ENCODE measurements at places on chromosomes 5 and 9.

DNA sequence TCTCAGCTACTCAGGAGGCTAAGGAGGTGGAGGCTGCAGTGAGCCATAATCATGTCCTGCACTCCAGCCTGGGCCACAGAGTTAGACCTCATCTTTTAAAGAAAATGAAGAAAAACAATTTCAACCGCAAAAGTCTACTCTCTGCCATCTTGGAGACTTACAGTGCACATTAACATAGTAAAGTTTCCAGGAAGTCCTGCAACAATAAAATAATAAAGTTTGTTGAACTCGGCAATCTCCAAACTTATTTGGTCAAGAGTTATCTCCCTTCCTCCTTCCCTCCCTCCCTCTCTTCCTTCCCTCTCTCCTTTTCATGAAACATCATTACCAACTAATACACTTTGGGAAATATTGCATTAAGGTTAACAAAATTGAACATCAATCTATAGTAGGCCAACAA lies 94.1 kb upstream of the JAK2 start:
- DNase-seq, result no peak

GRCh38 chr9:137757139-137757538 lies 120.4 kb upstream of the CACNA1B start:
- DNase-seq, result no peak

GRCh38 chr9:136187197-136187596 lies 17.7 kb downstream of the LHX3 start:
- no peak for DNase-seq

DNA sequence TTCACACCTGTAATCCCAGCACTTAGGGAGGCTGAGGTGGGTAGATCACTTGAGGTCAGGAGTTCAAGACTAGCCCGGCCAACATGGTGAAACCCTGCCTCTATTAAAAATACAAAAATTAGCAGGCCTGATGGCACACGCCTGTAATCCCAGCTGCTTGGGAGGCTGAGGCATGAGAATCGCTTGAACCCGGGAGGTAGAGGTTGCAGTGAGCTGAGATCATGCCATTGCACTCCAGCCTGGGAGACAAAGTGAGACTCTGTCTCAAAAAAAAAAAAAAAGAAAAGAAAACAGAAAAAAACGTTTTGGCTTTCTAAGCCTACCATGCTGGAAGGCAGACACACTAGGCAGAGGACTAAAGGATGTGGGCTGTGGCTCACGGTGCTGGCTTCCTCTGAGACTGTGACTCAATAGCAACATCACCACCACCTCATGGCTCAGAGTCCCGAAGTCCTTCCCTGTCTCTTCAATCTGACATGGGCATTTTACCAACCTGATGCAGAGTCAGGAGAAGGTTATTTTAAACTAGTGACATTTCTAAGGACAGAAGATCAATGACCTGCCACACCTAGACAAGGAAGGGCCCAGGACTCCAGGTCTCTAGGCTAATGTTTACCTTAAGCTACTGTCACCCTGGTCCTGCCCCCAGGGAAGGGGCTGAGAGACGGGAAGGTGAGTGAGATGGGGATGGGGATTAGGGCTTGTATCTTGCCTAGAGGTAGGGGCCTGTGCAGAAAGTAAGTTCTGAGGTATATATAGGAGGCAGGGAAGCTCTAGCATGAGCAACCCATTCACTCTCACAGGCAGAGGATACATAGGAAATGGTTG lies 3.7 kb downstream of the ECSCR start:
- DNase-seq, result peak; percentile 92

GRCh38 chr5:116671211-116671736 lies 96.7 kb upstream of the SEMA6A start:
- DNase-seq, result no peak

- no peak for DNase-seq
Measured at GRCh38 chr9:34518110-34518616, 4.6 kb downstream of the ENHO start.

DNA sequence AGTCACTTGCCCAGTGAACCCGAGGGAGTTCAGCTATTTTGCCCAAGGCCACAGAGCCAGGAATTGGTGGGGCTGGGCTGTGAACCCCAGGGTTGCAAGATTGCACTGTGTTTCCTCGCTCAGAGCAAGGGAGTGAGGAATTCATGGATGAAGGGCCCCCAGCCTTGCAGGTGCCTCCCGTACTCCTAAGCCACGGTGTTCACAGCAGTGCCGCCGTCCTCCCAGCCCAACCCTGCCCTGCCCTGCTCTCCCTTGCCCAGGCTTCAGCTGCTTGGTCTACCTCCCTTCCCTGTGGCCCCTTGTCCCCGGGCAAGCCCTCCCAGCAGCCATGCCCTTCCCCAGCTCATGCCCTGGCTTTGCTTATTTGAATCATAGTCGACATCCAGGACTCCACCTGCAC lies 6.1 kb downstream of the LAMC3 start:
- DNase-seq, result no peak

DNA sequence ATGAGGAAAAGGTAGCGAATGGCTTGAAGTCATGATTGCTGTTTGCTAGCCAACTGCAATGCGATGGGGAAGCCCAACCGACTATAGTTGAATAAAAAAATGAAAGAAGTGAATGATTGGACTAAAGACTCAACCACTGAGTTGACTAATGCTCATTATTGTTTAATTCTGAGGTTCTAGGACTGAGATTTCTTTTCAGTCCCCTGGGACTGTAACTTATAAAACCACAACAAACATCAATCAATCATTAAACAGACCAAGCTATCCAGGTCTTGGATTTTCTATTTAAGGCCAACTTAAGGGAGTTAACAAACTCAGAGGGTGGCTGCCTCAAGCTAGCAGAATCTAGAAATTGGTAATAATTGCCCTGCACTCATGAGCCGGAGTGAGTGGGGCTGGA lies 154.2 kb downstream of the DOCK2 start:
- DNase-seq, result no peak

DNA sequence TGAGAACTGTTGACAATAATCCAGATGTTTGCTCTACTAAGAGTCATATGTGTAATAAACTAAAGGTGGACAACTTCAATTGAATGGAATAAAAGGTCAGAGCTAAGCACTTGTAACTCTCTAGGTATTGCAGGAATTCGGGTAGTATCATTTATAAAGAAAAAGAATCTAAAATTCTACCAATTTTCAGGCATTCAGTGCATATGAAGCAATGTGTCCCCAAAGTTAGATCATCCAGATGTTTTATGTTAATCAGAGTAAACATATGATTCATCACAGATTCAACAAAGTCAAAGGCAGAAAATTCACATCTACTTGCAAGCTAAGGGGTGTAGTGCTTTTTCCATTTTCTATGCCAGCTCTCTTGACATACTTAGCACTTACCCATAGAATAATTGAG lies 477.1 kb downstream of the PDE4D start:
- DNase-seq, result no peak

- no peak for DNase-seq
Measured at GRCh38 chr9:109781541-109782197, 1.7 kb downstream of the PALM2AKAP2 start.

DNA sequence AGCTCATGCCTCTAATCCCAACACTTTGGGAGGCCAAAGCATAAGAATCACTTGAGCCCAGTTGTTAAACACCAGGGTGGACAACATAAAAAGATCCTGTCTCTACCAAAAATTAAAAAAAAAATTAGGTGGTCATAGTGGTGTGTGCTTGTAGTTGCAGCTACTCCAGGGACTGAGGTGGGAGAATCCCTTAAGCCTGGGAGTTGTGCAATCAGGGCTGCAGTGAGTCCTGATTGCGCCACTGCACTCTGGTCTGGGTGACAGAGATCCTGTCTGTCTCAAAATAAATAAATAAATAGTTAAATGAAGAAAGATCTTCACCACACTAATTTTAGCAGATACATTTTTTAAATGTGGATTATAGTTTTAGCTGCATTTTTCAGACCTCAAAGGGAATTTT lies 433.2 kb downstream of the MAT2B start:
- DNase-seq, result no peak

DNA sequence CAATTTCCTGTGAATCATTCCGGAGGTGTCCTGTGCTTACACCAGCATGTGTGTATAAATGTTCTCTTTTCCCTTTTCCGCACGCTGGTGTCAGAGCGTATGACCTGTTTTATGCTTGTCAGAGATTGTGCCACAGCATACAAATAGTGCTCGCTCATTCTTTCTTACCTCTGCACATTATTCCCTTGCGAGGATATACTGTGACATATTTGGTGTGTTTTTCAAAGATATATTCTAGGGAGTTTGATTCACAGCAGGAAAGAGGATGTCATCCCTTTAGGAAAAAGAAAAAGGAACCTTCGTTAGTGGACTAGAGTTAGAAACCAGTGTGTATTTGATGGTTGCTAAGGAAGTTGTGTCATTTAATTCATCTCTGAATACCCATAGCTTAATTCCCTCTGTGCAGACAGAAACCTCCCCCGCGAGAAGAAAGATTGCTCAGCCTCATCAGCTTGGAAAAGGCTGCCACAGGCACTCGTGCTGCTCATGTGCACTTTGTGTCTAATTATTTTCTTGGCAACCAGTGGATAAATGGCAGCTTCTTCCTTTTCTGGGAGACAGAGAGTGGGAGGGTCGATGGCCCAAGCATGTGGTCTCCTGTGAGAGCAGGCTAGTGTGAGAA lies 14.7 kb upstream of the CCIN start:
- no peak for DNase-seq

DNA sequence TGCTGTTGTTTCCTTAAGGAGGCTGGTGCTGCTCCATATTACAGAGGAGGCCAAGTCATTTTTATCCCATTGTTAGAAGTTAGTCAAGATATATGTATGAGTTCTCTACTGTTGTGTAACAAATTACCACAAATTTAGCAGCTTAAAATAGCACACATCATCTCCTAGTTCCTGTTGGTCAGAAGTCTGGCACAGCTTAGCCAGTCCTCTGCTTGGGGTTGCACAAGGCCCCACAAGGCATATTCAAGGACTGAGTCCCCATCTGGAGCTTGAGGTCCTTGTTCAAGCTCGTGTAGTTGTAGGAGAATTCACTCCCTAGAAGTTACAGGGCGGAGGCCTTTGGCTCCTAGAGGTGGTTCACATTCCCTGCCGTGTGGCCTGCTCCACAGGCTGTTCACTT lies 14.7 kb downstream of the MTAP start:
- DNase-seq, result no peak

DNA sequence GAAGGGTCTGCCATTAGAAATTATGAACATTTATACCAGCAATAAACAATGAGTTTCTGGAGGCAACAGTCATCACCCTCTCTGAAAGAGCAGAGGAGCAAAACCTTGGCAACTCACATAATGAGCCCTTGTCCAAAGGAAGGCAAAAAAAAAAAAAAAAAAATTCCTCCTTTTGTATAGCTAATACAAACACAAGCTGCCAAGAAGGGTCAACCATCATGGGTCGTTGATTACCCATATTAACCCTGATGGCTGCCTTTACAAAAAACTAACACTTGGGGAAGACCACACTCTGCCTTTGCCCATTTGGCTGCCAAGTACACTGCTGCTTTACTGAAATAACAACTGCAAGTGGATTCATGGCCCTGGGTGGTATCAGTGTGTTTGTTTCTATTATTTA lies 272.7 kb downstream of the ADAMTSL1 start:
- no peak for DNase-seq

- peak; percentile 38 for DNase-seq
Measured at GRCh38 chr5:142145106-142145900, 36.7 kb downstream of the NDFIP1 start.

DNA sequence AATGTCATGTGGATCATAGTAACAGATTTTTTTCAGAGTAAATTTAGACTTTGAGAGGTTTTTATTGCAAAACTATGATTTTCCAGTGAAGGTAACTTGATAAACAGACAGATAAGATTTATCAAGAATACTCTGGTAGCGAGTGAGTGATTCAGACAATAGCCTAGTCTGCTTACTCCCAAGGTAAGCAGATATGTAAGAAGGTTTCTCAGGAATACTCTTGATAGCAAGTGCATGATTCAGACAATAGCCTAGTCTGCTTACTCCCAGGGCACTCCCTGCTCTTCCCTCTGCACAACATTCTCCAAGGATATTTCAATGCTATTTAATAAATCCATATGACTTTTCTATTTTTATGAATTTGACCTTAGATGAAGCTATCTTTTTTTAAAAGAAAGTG lies 1881.5 kb downstream of the EFNA5 start:
- no peak for DNase-seq

- peak; percentile 39 for DNase-seq
Measured at GRCh38 chr5:77852514-77853352, 76.6 kb upstream of the TBCA start.

DNA sequence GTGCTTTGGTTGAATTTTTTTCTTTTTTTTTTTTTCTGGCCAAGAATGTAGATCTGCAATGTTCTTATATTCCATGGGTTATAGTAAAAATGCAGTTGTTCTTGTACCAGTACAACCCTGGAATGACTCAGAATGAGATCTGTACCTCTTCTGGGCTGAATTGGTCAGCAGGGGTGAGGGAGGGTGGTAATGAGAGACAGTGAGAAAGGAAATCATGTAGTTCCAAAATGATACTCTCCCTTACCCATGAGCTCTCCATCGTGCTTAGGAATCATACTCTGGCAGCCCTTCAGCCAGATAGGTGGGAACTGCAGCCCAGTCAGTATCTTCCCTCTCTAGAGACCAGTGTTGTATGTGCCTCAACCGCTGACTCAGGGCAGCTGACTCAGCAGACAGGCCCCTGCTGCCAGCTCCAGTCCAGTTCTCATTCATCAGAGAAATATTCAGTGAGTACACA lies 2.1 kb upstream of the GLIS3 start:
- no peak for DNase-seq

DNA sequence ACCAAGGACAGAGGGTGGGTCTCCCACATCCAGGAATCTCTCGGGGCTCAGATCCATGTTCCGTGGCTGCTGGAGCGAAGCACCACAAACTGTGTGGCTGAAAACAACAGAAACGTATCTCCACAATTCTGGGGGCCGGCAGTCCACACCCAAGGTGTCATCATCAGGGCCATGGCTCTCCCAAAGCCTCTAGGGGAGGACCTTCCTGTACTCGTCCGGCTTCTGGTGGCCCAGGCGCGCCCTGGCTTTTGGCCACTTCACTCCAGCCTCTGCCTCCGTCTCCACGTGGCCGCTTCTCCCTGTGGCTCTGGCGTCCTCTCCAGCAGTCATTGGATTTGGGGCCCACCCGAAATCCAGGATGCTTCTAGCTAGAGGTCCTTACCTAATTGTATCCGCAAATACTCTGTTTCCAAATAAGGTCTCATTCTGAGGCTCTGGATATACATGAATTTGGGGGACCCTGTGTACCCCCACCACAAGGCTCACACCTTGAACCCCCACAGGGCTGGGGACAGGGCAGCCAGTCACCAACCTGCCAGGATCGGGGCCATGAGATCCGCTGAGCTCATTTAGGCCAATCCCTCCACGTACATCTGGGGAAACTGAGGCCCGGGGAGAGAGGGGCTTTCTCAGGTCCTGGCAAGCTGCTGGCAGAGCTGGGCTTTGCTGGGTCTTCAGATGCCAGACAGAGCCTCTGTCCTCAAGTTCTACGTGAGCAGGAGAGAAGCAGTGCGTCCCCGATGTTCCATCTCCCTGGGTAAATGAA lies 158.2 kb downstream of the OLFM1 start:
- peak; percentile 13 for DNase-seq

DNA sequence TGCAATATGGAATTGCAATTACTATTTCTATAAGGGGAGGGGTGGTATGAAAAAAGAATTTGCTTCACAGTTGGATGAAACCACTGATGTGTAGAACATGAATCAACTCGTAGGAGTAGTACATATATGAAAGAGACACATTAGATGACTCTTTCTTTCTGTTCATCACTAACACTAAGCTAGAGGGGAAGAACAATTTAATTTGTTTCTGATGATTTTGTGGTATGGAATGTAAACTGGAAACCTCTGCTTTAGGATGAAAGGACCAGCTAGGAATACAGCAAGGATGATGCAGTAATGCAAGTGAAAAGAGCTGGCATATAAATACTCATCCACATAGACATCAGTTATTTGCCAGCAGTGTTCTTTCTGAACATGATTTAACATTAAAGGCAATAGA lies 113.4 kb downstream of the PAPPA start:
- DNase-seq, result no peak

GRCh38 chr9:83444110-83444509 lies 94.1 kb downstream of the FRMD3 start:
- DNase-seq, result no peak
